SHP77 treated with DMSO at 0.1 percent for 48 hours (cell line): ENCODE measurements at places on chromosomes 2 and 18.

DNA sequence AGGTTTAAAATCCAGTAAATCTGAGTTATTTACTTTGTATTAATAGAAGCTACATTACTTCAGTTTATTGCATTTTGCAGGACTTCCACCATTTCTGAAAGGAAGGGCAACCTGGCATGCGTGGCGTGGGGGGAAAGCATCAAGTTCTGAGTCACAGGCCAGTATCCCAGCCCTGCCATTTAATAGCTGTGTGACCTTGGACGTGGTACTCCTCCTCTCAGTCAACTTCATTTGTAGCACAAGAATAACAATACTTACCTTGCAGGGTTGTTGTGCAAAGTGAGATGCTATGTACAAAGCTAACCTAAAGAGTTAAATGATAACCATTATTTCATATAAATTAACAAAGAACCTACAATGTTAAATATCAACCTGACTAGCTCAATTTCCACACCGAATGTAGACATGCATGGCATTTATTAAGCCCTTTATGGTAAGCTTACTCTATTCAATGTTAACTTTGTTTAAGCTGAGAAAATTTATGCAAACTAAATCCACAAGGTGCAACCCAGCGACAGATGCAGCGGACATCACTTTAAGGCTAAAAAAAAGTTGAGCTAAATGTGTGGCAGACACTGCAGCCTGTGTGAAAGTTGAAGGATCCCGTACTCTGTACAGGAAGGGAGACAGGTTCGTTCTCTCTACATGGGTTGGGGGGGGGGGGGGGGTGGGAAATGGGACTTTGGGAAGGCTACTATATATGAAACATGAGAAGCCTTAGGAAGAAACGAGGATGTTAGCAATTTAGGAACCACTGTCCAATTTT is 17.2 kb upstream of the STPG4 start:
- no peak for DNase-seq

DNA sequence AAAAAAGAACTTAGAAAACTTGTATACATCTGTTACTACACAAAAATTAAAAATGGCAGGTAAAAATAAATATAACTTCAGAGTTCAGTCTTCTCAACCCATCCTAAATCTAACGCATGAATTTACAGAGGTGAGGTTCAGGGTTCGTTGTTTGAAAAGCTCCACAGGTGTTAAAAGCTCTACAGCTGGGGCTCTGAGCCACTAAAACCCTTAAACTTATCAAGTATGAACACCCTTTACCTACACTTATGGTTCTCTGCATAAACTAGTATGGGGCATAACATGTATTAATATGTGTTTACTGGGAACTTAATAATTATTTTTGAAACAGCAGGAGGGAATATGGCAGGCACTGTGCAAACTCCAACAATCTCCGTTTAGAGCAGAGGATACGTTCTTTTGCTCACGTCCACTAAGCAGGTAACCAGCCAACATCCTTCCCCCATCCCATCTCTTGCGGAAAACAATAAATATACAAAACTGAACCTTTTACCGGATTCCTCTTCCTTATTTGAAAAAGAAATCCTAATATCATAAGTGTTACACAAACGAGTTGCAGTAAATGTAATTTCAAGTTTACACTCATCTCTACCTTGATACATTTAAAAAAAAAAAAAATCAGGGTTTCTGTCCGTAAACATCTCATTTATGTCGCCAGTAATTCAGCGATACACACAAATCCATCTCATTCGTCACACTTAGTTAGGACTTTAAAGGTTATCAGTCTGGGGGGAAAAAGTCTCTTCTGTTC is 1.3 kb downstream of the PIAS2 start:
- no peak for DNase-seq

GRCh38 chr2:173205375-173205774 is 129.7 kb downstream of the MAP3K20 start:
- no peak for DNase-seq

- no peak for DNase-seq
Observed at GRCh38 chr18:2916184-2916583, 69.4 kb downstream of the EMILIN2 start.

GRCh38 chr2:206218796-206219499 is 55.5 kb upstream of the ZDBF2 start:
- DNase-seq = no peak

DNA sequence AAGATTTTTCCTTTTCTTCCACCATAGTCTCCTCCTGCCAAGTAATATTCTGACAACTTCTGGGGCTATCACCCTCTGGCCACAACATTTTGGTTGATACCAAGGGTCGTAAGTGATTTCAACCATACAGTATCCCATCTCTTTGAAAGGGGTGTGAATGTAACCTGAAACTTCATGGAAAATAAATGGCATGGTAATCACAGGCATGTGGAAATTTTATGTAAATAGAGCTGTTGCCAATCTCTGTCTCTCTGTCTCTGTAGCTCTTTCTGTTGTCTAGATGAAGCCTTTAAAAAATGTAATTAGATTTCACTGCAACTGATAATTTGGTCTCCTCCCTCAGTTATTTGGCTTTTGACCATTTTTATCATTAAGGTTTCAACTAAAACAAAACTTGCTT is 125.6 kb upstream of the RPRM start:
- no peak for DNase-seq

GRCh38 chr2:209049608-209050007 is 374.2 kb upstream of the MAP2 start:
- DNase-seq = no peak

- DNase-seq = no peak
Observed at GRCh38 chr2:240388471-240389301, 46.8 kb upstream of the GPC1 start.

DNA sequence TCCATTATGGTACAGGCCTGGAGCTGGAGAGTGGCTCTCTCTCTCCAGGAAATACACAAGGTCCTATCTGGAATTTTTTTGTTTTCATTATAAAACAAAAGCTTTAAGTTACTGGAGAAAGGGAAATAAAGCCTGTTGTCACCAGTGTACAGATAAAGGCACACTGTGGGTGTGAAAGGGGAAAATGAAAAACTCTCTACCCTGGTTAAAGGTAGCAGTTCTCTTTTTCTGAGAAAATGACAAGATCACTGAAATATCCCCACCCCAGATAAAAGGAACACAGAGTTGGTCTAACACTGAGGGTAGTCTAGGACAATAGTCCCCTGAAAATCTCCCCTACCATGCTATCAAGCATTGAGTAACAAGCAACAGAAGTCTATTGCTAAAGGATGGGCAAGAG is 438.7 kb downstream of the MBD2 start:
- no peak for DNase-seq

- DNase-seq = no peak
Observed at GRCh38 chr2:204544961-204545860, at the start of gene PARD3B. Gene PARD3B (plus strand): TSS chr2:204545475. CDS start chr2:204546000, 525 bp downstream.

DNA sequence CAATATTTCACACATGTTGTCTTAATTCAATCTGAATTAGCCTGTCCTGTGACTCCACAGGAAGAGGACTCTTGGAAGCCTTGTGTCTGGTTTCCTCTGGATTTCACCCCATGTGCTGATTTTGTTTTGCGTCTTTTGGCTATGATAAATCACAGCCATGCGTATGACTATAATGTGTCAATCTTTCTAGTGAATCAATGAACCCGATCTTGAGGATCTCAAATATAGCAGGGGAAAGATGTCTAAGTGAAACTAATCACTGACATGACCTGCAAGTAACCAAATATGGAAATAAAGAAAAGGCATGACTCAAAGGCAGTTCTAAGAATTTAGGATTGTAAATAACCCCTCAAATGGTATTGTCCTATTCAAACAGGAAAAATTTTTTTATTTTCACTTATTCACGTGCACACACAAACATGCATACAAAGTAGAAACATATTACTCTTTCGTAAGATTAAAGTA is 8.2 kb downstream of the WDFY1 start:
- DNase-seq = no peak

DNA sequence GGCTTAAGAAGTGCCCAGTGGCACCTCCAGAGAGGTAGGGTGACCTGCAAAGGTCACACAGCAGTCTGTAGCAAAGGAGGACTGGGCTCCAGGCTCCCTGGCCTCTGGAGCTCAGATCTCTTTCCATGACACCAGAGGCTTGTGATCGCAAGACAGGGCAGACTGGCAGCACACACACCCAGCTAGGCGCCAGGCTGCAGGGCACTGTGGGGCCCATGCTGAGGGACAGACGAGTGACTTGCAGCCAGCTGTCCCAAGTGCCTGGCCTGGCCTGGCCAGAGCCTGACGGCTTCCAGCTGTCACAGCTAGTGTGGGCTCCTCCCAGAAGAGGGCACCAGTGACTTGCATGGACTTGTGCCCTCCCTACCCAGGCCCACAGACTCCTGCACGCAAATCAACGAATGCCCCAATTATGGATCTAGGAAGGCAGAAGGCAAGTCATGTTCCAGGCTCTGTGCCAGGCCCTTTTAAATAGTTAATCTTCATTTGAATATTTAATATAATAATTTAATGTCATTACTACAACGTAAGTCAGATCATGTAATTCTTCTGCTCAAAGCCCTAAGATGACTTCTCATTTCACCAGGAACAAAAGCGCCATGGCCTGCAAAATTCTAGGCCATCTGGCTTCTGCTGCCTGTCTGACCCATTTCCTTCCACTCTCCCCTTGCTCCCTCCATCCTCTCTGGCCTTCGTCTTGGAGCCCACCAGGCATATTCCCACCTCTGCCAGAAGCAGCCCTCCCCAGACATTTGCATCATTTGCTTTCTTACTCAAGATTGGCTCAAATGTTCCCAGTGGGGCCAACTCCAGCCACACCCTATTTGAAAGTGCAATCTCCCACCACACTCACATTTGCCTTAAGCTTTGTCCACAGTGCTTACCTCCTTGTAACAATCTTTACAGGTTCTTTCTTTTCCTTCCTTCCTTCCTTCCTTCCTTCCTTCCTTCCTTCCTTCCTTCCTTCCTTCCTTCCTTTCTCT is 3.7 kb upstream of the SPEG start:
- no peak for DNase-seq

- DNase-seq = no peak
Observed at GRCh38 chr2:69789175-69789721, 40.2 kb upstream of the GMCL1 start.

GRCh38 chr2:197700960-197701359 is 4.2 kb upstream of the MARS2 start:
- DNase-seq = no peak

- DNase-seq = no peak
Observed at GRCh38 chr2:68796295-68796905, 61.8 kb downstream of the ARHGAP25 start.

GRCh38 chr2:41414486-41415230 is 633.2 kb upstream of the PKDCC start:
- no peak for DNase-seq
